ENCODE measurements at places on chromosomes 12 and 14.

GRCh38 chr14:73754911-73755360 is 40.8 kb upstream of the PNMA1 start:
- DNase-seq, result no peak

DNA sequence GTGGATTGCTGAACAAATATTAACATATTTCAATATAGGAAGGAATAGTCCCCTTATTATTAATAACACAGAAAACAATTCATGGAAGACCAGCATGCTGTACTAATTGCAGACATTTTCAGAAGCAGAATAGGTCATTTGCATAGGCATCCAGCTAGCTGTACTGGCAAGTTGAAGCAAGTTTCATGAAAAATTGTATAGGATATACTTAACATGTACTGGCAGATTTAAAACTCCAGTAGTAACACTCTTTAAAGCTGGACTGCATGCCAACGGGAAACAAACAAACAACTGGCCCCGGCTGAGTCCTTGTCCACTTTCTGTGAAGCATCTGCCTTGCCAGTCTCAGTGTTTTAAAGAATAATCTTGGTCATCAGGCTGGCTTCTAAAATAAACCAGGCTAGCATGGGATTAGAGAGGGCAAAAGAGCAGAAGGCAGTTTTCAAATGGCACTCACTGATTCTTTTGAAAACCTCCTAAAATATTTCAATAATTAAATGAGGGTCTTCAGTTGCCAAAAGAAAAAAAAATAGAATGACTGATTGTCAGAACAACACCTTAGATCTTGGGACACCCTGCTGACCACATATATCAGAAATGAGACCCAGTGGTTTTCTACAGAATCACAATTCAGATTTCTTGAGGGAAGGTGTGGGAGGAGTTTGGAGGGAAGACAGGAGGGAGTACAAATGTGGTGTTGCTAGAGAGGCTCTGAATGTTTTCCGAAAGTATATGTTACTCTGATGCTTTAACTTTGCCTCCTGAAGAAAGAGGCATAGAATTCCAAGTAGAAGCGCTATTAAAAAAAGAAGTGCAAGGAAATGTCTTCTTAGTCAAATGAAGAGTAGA is 122.5 kb upstream of the KRAS start:
- DNase-seq, result no peak

GRCh38 chr14:77926942-77927341 is 127.0 kb downstream of the ADCK1 start:
- DNase-seq, result no peak

DNA sequence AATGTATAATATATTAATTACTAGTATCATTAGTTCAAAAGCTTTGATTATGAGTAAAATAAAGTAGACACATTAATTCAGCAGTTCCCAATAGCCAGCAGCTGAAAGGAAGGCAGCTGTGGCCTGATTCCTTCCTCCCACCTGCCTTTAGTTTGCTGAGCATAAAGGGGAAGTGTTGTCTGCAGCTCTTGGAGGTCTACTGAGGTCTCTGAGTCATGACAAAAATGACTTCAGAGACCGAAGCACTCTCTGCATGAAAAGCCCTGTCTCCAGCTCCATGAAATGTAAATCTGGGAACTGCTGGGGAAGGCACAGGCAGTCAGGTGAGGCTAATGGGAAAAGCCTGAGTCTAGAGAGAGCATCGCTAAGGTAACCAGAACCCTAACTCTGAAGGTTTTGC is 165.4 kb downstream of the NRXN3 start:
- no peak for DNase-seq

GRCh38 chr12:43022838-43023237 is 433.3 kb upstream of the PRICKLE1 start:
- DNase-seq, result no peak

- DNase-seq, result no peak
These were observed 78.7 kb downstream of the PPM1A start for GRCh38 chr14:60327447-60328331.

DNA sequence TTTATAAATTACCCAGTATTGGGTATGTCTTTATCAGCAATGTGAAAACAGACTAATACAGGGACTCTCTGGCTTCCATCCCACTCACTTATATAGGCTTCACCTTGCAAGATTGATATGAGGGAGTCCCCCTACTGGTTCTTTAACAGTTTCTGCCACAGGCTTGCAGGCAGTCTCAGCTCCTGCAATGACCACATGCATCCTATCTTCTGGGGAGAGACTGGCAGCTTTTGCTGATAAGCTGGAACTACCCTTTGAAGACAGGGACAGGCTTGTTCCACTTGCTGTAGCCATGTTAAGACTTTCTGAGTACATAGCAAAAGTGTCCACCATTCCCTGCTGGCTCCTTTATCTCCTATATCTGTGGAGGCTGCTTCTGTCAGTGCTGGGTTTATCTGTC is 531.7 kb upstream of the FLRT2 start:
- DNase-seq, result no peak

DNA sequence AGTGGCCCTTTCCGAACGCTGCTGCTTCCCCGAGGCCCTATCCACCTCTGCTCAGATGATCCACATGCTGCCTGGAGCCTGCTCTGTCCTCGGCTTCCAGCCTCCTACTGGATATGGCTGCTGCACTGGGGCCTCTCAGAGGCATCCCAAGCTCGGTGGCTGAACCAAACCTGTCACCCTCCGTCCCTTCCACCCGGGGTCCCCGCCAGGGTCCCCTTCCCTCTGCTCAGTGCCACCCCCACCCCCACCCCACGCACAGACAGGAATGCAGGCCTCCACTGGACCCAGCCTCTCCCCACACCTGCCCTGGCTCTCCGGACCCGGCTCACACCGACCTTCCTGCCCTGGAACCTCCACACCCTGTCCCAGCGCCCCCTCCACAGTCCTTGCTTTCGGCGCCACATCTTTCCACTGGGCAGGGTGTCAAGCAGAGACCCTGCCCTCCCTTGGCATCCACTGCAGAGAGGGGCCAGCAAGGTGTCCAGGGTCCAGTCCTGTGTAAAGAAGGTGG is 6.1 kb downstream of the CEP170B start:
- no peak for DNase-seq

DNA sequence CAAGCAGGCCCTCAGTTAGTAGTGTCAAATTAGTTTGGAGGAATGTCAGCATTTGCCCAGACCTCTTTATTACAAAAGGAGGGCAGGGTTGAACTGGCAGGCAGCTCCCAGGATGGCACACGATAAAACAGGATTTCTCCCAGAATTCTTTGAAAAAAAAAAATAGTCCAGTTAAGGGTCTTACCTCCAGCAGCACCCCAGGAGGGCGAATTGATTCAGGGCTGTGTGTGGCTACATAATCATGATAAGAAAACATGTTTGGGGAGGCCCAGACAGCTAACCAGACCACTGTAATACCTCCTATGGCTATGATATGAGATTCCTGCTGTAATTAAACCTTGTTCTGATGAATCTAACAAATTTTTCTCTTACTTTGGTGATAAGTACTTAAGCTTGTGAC is 38.8 kb upstream of the NT5DC3 start:
- no peak for DNase-seq

GRCh38 chr14:45891417-45892080 is 638.5 kb upstream of the MIS18BP1 start:
- DNase-seq, result no peak

DNA sequence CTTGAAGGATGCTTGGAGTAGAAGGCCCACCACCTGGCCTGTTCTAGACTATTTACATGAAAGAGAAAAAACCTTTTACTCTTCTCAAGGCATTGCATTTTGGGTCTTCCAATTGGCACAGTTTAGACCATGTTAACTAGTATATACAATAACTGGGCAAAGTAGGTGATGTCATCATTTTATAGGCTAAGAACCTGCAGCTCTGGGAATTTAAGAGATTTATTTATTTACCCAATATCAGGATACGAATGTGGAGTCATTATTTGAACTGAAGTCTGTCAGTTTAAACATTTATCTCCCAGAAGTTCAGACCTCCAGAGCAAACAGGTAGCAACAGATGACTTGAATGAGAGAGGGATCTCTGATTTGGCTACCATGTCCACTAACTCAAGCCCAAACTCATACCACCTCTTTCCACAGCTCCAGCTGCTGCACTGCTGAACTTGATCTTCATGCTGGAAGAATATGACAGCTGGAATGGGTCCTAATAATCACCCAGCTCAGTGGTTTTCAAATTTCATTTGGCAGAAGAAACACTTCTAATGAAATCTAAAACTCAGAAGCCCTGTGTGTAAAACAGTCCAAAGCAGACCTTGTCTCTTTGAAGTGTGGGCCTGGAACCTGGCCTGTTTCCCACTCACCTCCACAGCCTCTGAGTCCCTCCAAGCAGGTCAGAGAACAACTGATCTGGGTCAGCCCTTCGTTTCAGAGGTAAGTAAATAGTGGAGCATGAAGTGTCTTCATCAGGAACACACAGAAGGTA is 179.2 kb downstream of the EMP1 start:
- no peak for DNase-seq

All from A172 (cell line).